ENCODE measurements at places on chromosomes 7 and 10. TPM values are rescaled to one million over a fixed set of nuclear protein-coding genes. Genes with fewer than 3 reads are reported as not detected.

GRCh38 chr10:34859170-34859569 is 44.1 kb upstream of the PARD3 start:
- no peak for DNase-seq

DNA sequence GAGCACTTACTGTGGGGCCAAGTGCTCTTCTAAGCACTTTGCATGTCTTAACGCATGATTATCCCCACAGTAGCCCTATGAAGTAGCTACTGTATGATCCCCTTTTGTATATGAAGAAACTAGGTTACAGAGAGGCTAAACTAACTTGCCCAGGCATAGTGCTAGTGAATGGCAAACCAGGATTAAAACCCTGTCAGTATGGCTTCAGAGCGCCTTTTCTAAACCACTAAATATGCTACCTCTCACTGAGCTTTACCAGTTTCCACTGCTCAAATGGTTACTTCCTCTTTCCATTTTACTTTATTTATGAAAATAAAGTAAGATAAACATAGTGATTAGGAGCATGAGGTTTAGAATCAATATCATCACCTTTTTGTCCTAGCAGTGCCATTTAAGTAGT is 73.6 kb downstream of the PODXL start:
- DNase-seq = no peak

GRCh38 chr7:142181966-142182365 is 70.4 kb downstream of the MGAM2 start:
- DNase-seq = no peak

DNA sequence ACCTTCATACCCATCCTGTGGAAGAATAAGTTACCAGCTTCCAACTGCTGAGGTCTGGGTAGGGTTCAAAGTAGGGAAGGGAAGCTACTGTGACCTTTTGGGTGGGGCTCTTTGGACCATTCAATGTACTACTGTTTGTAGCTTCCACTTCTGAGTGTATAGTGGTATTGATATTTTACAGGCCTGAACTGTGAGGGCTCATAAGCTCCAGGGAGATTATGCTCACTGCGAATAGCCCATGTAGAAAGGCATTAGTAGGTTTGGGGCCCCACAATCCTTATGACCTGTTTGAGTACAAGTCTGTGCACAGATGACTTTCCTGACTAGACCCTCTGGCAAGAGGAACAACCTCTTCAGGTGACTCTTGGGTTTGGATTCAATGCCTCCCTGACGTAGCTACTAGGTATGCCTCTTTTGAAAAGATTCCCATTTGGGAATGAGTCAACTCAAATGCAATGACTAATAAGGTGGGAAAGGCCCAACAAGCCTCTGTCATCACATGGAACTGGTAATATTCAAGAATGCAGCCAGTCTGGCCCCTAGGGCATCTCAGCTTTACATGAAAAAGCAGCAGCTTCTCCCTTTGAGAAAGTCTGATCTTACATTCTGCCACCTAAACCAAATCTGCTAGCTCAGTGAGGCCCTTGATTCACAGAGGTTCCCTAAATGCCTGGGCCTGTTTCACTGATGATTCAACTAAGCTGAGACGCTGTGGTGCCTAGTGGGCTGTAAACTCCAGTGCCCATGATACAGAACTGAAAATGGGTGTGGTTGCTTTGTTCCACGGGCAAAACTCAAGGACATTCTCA is 79.8 kb downstream of the ABI1 start:
- DNase-seq = no peak

The NRG3 gene
- total RNA-seq = not detected
